ENCODE measurements at places on chromosomes 6 and 20. TPM values are rescaled to one million over a fixed set of nuclear protein-coding genes. Genes with fewer than 3 reads are reported as not detected.

BLTP3A gene
- total RNA-seq, result 5.9 TPM

CD109 gene
- total RNA-seq, result 36.3 TPM

ZHX3 gene
- total RNA-seq, result 5.0 TPM

RTN4IP1 gene
- total RNA-seq, result 9.2 TPM

LHFPL5 gene
- not detected for total RNA-seq

CLIC5 gene
- not detected for total RNA-seq

TRAPPC3L gene
- total RNA-seq, result not detected

NR2E1 gene
- total RNA-seq, result not detected

C20orf204 gene
- 0.33 TPM for total RNA-seq

CLDN20 gene
- not detected for total RNA-seq

SLC22A16 gene
- not detected for total RNA-seq

AAR2 gene
- total RNA-seq, result 40.6 TPM

OLIG3 gene
- total RNA-seq, result not detected

RWDD2A gene
- 1.8 TPM for total RNA-seq

PCK1 gene
- total RNA-seq, result 0.30 TPM

TP53TG5 gene
- not detected for total RNA-seq

ISM1 gene
- 0.26 TPM for total RNA-seq

MAK gene
- total RNA-seq, result 0.15 TPM

SRMS gene
- not detected for total RNA-seq

PKIB gene
- total RNA-seq, result 1.6 TPM

ARHGAP18 gene
- 4.6 TPM for total RNA-seq

CST5 gene
- not detected for total RNA-seq

IFT52 gene
- 32.9 TPM for total RNA-seq

CGA gene
- total RNA-seq, result 0.48 TPM

KIFC1 gene
- total RNA-seq, result 39.0 TPM

RNGTT gene
- 8.7 TPM for total RNA-seq

BTN2A1 gene
- total RNA-seq, result 20.6 TPM

STMN3 gene
- total RNA-seq, result 10.6 TPM

CYP39A1 gene
- total RNA-seq, result not detected

CEP250 gene
- 29.5 TPM for total RNA-seq

PSMA7 gene
- total RNA-seq, result 577 TPM

TRIM27 gene
- 44.5 TPM for total RNA-seq

INSM1 gene
- total RNA-seq, result not detected

SPEF1 gene
- 2.6 TPM for total RNA-seq

PRDM13 gene
- 0.84 TPM for total RNA-seq

LPA gene
- total RNA-seq, result 0.07 TPM

QKI gene
- total RNA-seq, result 48.8 TPM

BMP5 gene
- not detected for total RNA-seq

DNAH8 gene
- not detected for total RNA-seq

AHI1 gene
- total RNA-seq, result 10.7 TPM

KIF25 gene
- total RNA-seq, result 0.05 TPM

PERP gene
- 85.8 TPM for total RNA-seq

SOX4 gene
- 9.2 TPM for total RNA-seq

GINS1 gene
- total RNA-seq, result 32.2 TPM

RAET1G gene
- 9.8 TPM for total RNA-seq

BPHL gene
- total RNA-seq, result 21.9 TPM

SYCP2L gene
- total RNA-seq, result 2.0 TPM

STMND1 gene
- not detected for total RNA-seq

Data from A549 treated with GW870086 at 1 μM for 4 hours (cell line).